ENCODE measurements at places on chromosomes 7 and 10.

- no peak for DNase-seq
These were observed 29.1 kb upstream of the ITGB1 start for GRCh38 chr10:32987172-32987571.

GRCh38 chr7:101127460-101128039 lies 646 bp downstream of the SERPINE1 start:
- DNase-seq = no peak

DNA sequence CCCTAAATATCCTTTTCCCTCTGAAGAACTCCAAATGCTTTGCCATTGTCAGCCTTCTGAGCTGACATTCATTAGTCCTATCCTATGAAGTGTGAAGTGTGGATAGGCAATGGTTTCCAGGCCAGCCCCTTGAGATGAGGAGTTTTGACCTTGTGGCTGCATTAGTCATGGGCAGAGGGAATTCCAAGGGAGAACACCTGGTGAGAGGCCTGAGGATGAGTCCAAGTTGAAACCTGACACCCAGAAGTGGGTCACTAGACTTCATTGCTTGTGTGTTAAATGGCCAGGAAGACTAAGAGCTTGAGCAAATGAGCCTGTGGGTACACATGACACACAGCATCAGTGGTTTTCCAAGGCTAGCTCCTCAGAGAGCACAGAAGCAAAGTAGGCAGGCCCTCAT lies 260.8 kb downstream of the SKAP2 start:
- peak; percentile 93 for DNase-seq

DNA sequence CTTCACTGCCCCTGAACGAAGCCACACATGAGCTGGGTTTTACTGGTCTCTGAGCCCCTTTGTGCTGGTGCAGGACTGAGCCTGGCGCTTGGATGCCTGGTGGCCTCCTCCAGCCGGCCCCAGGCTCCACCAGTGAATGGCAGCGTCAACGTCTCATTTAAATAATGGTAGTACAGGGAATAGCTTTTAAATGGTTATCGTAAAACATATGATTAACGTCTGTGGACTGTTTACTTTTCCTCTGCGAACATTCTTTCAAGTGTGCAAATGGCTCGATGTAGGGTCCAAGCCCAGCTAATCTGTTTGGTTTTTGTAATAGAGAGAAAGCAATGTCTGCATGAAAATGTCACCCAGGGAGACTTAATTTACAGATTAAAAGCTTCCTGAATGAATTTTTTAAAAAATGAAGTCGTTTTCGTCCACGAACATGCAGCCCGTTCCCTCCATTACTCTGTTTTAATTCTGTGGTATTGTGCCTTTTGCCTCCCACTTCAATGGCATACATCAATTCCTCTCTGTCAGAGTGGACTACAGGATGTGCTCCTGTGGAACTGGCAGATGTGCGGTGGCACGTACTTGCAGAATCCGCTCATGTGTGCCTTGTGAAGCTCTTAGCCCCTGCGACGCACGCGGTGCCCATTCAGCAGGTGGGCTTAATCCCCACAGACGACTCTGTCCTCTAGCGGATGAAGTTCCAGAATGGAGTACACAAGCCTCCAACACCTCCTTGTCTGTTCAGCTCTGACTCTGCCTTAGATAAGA lies 192.7 kb downstream of the TCF7L2 start:
- DNase-seq = no peak

- peak; percentile 98 for DNase-seq
These were observed 226.4 kb upstream of the KLF14 start for GRCh38 chr7:130960208-130960988.

GRCh38 chr7:96300986-96301385 lies 20.9 kb downstream of the SLC25A13 start:
- DNase-seq = no peak

DNA sequence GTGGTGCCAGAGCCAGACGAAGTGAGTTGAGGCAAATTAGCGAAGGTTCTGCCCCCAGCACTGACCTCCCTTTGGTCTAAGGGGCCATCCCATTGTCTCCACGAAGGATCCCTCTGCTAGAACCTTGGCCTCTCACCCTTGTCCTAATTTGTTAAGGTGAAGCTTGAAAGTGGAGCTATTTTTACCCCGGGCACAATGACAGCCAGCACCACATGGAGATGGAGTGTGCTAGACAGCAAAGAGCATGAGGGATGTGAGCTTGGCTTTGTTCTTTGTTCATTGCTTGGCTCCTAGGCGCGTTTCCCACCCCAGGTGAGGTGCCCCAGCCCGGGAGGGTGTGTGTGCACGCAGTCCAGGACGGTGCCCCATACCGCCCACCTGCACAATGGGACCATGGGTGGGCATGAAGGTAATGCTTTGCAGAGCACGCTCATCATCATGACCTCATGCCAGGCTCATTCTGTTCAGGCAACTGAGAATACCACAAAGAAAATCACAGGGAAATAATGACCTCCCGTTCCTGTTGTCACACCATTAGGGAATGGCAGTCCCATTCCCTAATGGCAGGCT lies 361.0 kb upstream of the FZD8 start:
- no peak for DNase-seq

GRCh38 chr7:6238309-6238925 lies 34.0 kb downstream of the CYTH3 start:
- DNase-seq = no peak

GRCh38 chr10:125548356-125548755 lies 134.6 kb downstream of the TEX36 start:
- no peak for DNase-seq

DNA sequence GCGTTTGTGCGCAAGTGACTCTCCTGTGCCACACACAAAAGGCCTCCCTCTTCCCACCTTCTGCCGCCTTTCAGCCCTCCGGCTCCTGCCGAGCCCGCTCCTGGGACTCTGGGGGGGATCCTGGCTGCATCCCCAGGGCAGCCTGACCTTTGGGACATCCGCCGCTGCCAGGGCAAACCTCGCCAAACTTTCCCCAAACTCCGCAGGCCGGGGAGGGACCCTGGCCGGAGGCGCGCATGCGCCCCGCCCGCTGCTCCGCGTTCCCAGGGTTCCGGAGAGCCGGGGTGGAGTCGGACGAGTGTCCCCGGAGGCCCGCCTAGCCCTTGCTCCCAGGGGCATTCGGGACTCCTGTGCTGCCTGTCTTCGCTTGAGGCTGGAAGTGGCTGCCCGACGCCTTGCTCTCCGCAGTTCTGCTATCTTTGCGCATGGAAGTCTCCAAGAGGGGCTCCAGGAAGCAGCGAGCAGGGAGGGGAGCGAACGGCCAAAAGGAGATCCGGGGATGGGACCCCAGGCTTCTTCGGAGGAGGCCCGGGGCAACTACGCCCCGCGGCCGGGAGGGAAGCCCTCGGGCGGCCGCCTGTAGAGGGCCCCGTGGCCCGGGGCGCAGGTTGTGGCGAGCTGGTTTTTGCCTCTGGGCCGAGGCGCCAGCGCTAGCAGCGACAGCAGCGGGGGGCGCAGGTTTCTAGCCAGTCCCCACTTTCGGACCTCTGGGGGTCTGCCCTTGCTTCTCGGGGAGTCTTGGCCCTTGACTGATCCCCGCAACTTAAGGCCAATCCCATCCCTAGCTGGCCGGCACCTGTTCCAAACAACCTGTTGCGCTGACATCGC lies 7.0 kb downstream of the PTF1A start:
- no peak for DNase-seq

- DNase-seq = no peak
These were observed 180.3 kb downstream of the ELFN1 start for GRCh38 chr7:1850111-1850975.

- DNase-seq = peak; percentile 81
These were observed 78.1 kb upstream of the RHEB start for GRCh38 chr7:151597541-151598444.

DNA sequence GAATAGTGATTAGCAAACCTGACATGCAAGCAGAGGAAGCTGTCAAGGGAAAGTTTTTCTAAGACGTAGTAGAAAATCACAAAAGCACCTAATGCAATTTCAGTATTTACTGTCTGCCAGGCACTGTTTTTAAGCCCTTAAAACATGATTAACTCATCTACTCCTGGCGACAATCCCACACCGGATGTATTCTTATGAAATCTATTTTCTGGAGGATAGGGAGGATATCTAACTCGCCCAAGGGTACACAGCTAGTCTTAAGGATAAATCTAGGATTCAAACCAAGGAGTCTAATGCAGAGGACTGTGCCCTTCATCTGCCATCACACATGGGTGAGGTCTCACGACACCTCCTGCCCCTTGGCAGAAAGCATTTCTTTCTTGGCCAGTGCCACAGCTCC lies 47.8 kb upstream of the FIGNL1 start:
- DNase-seq = peak; percentile 91

- peak; percentile 31 for DNase-seq
These were observed 12.4 kb upstream of the CAMK2G start for GRCh38 chr10:73886661-73887293.

- no peak for DNase-seq
These were observed 2.5 kb upstream of the ZNF33A start for GRCh38 chr10:38007991-38008390.

DNA sequence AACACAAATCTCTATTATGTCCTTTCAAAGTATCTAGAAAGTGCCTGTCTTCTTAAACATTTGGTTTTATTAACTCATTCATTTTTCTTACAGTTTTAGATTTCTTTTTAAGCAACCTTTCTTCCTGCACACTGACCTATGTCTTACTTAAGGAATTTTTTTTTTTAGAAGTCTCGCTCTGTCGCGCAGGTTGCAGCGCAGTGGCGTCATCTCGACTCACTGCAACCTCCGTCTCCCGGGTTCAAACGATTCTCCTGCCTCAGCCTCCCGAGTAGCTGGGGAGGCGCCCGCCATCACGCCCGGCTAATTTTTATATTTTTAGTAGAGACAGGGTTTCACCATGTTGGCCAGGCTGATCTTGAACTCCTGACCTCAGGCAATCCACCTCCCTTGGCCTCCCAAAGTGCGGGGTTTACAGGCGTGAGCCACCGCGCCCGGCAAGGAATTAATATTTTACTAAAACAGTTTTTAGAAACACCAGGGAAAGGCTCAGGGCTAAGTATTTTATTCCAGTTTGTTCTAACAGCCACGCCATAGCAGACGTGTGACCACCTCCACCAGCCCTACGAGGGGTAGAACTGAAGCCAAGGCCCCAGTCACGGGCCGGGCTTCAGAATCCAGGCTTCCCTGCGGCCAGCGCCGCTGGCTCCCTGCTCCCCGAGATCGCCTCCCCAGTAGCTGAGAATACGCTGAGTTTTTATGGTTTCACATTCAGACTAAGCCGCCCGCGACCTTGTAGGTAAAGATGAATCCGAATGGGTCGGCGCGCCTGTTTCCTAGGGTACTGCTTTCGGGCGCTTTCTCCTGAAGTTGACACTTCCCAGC lies 941 bp upstream of the LUC7L2 start:
- peak; percentile 40 for DNase-seq

DNA sequence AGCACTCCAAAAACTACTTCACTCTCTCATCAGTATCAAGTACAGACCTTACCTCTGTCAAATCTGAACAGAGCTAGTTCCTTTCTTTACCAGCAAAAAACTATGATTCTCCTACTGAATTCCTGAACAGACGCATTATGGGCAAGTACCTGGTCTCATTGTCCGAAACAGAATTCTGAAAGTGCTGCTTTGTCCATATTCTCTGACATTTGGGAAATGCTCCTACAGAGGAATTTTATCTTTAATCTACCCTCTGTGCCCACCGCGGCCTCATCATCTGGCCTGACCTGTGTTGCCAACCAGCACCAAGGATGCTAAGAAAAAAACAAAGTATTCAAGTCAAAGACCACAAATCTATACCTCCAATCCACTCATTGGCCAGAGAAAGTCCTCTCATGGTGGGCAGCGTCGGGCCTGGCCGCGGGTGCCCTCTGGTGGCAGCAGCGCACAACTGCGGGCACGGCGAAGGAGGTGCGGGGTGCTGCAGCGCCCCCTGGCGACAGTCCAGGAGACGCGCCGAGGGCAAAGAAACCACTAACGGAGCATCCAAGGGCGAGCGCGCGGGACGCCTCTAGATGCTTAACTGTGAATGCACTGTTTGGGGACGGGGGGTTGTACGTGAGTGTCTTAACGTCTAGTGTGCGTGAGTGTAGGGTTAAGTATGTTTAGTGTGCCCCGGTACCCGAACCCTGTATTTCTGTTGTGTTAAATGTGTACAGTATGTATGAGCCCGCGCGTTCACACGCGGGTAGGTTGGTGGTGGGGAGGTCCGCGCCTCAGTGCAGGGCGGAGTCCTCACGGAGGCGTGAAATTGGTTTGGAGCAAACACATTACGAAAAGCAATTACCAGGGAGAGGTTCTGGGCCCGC lies 5.0 kb upstream of the GBX1 start:
- DNase-seq = peak; percentile 60

GRCh38 chr10:31058795-31059703 lies 27.4 kb upstream of the ZNF438 start:
- peak; percentile 29 for DNase-seq

GRCh38 chr10:75127471-75127870 lies 16.0 kb downstream of the SAMD8 start:
- DNase-seq = no peak

GRCh38 chr10:4707221-4707620 lies 118.8 kb upstream of the AKR1E2 start:
- DNase-seq = no peak

- no peak for DNase-seq
These were observed at the start of gene KCNH2 for GRCh38 chr7:150978126-150978789. Gene KCNH2 (minus strand): TSS chr7:150978321. CDS start chr7:150977913, 408 bp downstream.

DNA sequence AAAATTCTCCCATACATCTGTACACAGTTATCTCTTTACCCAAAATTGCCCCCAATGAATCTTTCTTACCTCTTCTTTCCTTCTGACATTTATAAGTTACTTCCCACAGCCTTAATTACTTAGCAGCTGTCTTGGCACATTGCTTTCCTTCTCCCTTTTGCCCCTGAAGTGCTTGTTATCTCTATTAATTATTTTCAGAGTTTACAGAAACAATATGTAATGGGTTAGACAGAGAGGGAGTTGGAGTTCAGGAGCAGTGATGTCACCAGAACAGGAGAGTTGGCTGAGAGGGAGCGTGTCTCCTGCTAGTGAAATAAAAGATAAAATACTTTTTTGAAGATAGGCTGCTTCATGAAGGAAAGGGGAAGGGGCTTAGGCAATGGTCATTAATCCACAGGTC lies 57.4 kb downstream of the ITGB8 start:
- no peak for DNase-seq

- no peak for DNase-seq
These were observed 48.8 kb downstream of the WDR37 start for GRCh38 chr10:1104971-1105370.

GRCh38 chr10:46544989-46545791 lies 11.3 kb downstream of the GPRIN2 start:
- peak; percentile 47 for DNase-seq

- peak; percentile 7 for DNase-seq
These were observed 144.5 kb upstream of the PTN start for GRCh38 chr7:137488038-137488437.

All from RPMI7951 (cell line).